ENCODE measurements at places on chromosomes 3 and 15. TPM values are rescaled to one million over a fixed set of nuclear protein-coding genes. Genes with fewer than 3 reads are reported as not detected.

The HEG1 gene
- total RNA-seq = 106 TPM

The GUCA1C gene
- not detected for total RNA-seq

The ZPLD1 gene
- not detected for total RNA-seq

The FAM107A gene
- 10.7 TPM for total RNA-seq

The GPR62 gene
- total RNA-seq = 0.15 TPM

The SERPINI2 gene
- total RNA-seq = not detected

The WDR93 gene
- total RNA-seq = not detected

The CILP gene
- not detected for total RNA-seq

The KY gene
- total RNA-seq = not detected

The EFCC1 gene
- total RNA-seq = 0.73 TPM

The FRMD5 gene
- 18.2 TPM for total RNA-seq

The PATL2 gene
- total RNA-seq = not detected

The DUOXA1 gene
- total RNA-seq = not detected

The SEMA3G gene
- total RNA-seq = 22.6 TPM

The MLF1 gene
- 5.3 TPM for total RNA-seq

The DVL3 gene
- total RNA-seq = 59.0 TPM

The CYP1A2 gene
- total RNA-seq = not detected

The UBA5 gene
- total RNA-seq = 40.9 TPM

The NME9 gene
- not detected for total RNA-seq

The MAPKAPK3 gene
- total RNA-seq = 18.5 TPM

The GRK7 gene
- not detected for total RNA-seq

The CHDH gene
- 0.04 TPM for total RNA-seq

The MASP1 gene
- total RNA-seq = 0.31 TPM

The CRYGS gene
- 3.8 TPM for total RNA-seq

The WDR49 gene
- not detected for total RNA-seq

The CCDC9B gene
- 47.3 TPM for total RNA-seq

The TMCC1 gene
- 36.6 TPM for total RNA-seq

The ISL2 gene
- not detected for total RNA-seq

The ANXA2 gene
- 2,636 TPM for total RNA-seq

The SSUH2 gene
- 0.44 TPM for total RNA-seq

The PLSCR4 gene
- 81.5 TPM for total RNA-seq

The C3orf22 gene
- total RNA-seq = not detected

The CHRD gene
- 0.53 TPM for total RNA-seq
